Activated T-cell treated with anti-CD3 and anti-CD28 coated beads for 1 hour (primary cell): ENCODE measurements at places on chromosomes 7 and 10.

DNA sequence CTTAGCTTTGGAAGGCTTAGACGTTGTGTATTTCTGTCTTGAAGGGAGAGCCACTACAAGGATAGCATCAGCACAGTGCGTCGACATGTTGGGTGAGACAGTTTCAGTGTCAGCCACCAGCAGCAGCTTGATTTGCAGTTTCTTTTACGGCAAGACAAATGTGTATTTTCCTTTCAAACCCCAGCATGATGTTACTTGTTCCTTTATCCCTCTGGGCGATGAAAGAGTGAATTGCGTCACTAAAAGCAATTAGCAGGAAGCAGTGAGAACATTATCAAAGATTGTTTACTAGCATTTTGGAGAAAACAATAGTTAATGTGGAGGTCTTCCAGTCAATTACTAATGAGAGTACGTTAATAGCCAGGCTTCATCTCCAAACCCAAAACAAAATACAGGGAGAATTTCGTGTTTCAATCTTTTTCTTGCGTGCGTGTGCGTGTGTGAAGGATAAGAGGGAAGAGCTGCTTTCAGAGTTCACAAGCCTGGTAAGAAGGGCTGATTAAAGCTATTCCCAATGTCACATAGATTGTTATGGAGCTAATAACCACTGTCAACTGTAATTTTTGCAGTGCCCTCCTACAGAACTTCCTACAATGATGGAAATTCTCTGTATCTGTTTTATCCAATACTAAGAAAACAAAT lies 157.1 kb upstream of the AOAH start:
- no peak for DNase-seq

- DNase-seq, result no peak
Observed at GRCh38 chr10:61125560-61126170, 181.7 kb upstream of the RHOBTB1 start.

GRCh38 chr7:26787701-26788100 lies 76.7 kb downstream of the SKAP2 start:
- DNase-seq, result no peak

DNA sequence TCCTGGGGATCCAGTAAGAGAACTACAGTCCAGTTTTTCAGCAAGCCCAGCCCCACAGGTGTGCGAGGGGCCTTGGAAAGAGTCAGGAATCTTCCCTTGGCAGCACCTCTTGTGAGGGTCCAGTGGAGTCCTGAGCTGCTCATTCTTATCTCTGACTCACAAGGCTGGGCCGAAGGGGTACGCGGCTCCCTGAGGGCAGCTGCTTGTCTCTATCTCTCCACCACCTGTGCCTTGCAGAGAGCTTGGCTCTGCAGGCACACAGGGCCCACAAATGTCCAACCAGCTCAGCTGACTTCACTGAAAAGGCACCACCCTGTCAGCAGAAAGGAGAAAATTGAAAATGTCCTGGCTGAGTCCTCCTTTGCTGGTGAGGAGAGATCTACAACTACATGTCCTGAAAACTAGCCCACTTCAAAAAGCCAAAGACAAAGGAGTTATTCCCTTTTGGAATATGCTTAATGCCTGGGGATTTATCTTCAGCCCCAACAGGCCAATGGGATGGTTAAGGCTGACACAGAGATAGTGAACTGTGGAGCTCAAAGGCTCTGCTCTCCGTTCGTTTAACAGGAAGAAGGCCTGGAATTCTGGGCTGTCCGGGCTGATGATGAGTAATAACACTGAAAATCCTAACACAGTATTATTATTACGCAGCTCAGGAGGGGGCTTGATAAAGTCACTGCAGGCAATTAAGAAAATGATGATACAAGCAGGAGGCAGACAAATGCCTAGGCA lies 23.4 kb downstream of the UROS start:
- no peak for DNase-seq

DNA sequence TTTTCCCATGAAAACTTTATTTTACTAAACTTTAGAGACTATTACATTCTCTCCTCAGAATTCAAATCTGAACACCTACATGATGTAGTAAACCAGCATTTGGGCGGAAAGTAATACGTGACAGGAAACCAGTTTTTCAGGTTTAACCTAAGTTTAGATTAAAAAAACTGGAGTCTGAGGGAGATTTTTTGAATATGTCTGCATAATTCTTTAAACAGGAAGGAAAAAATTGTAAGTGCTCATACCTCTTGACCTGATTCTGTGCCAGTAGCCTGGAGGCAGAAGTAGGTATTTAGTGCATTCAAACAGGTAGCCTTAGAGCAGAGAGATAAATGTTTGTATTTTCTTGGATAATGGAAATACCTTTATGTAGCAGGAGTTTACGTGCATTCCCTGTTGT lies 224.3 kb downstream of the MDFIC start:
- no peak for DNase-seq

DNA sequence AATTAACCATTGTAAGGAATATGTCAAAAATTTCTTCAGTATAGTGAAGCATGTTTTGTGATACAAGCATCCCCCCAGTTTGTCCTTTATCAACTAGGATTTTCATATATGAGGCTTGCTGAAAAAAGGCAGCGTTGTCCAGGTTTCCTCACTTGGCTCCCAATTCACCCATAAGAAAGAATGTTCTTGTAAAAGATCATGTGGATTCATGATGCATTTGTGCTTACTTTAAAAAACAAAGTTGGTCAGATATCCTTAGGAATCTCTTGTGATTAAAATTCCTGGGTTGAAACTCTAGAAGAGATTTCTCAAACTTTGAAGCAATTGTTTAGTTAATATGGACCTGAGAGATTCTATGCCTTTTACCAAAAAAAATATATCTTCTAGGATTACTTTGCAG lies 181.8 kb downstream of the KIAA1217 start:
- no peak for DNase-seq

DNA sequence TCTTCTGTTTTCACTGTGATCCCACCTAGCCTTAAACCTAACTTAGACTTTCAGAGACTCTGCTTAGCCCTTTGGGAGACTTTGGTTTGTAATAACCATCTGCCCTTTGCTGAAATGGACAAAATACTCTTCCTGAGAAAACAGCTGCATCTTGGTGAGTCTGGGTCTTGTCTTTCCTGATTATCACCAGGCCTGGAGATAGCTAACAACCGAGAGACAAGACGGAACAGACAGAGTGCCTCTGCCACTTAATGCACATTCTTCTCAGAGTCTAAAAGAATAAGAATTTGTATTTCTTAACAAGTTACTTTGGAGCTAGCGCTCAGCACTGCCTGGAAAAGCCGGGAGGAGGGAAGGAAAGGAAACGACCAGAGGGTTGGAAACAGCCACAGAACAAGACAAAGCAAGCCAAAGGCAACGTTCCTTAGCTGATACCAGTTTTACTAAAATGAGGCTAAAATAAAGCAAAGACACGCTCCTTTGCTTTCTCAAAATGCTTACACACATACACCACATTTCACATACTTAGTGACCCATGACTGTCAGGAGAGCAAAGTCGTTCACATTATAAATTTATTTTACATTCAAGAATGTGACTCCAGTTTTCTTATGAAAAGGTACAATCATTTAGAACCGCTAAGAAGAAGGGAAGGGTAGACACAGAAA lies 70.3 kb upstream of the DGKI start:
- no peak for DNase-seq

DNA sequence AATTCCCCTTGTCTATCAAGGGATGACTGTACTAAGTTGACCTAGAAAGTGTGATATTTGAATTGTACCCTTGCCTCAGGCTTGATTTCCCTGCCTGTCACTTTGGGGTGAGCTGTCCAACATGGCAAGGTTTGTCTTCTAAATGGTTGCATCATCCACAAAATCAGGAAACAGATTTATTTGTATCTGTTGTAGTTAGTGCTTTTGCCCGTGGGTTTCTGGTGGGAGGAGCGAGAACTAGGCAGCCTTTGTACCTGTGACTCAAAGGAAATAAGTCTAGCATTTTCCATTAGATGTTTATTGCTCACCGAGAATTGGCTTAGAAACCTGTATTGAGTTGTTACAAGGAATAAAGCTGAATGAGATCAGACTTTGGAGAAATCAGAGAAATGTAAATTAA lies 650.8 kb downstream of the LRMDA start:
- no peak for DNase-seq

DNA sequence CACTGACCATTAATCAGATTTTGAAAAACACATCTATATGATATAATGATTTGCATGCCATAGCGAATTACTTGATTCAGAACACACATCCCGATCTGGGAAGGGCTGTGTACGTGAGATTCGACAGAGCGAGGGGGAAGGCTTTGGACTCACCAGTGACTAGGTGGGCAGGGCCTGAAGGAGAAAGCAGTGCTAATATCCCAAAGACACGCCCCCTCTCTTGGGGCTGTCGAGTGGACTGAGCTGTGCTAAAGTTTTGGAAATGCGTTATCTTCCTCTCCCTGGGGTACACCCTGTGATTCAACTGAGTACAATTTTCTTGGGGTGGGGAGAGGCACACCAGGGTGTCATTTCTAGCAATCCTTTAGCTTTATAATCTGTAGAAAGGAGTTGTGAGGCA lies 1.8 kb downstream of the LRRC17 start:
- no peak for DNase-seq

GRCh38 chr10:70054902-70055301 lies 2.3 kb downstream of the MACROH2A2 start:
- DNase-seq, result no peak

- no peak for DNase-seq
Observed at GRCh38 chr10:12019283-12019971, 23.2 kb downstream of the UPF2 start.

- DNase-seq, result no peak
Observed at GRCh38 chr10:63414481-63415260, 51.1 kb downstream of the JMJD1C start.

GRCh38 chr10:96390460-96390864 lies 31.7 kb upstream of the OPALIN start:
- no peak for DNase-seq

GRCh38 chr7:33716581-33717477 lies 188.5 kb upstream of the BMPER start:
- no peak for DNase-seq
